ENCODE measurements at places on chromosomes 3 and 15. TPM values are rescaled to one million over a fixed set of nuclear protein-coding genes. Genes with fewer than 3 reads are reported as not detected.

GRCh38 chr3:113232342-113232741, 21.0 kb downstream of the BOC start:
- DNase-seq: no peak

- no peak for DNase-seq
Observed at GRCh38 chr15:89433686-89434085, 62.7 kb downstream of the RHCG start.

DNA sequence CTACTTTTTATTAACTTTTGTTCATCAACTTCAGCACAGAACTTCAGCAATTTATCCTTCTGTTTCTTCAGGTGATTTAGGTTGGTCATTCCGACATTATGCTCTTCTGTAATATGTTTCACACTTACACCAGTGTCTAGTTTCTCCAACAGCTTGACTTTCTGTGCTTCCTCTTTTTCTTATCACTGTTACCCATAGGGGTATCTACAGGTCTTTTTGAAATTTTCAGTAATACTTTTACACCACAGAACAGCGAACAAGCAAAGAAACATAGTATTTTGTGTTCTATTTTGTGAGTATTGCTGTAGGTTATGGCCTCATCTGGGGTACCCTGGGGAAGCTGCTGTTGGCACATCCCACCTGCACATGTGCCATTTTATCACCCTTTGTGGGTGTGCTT, 260.7 kb downstream of the NSUN3 start:
- no peak for DNase-seq

DNA sequence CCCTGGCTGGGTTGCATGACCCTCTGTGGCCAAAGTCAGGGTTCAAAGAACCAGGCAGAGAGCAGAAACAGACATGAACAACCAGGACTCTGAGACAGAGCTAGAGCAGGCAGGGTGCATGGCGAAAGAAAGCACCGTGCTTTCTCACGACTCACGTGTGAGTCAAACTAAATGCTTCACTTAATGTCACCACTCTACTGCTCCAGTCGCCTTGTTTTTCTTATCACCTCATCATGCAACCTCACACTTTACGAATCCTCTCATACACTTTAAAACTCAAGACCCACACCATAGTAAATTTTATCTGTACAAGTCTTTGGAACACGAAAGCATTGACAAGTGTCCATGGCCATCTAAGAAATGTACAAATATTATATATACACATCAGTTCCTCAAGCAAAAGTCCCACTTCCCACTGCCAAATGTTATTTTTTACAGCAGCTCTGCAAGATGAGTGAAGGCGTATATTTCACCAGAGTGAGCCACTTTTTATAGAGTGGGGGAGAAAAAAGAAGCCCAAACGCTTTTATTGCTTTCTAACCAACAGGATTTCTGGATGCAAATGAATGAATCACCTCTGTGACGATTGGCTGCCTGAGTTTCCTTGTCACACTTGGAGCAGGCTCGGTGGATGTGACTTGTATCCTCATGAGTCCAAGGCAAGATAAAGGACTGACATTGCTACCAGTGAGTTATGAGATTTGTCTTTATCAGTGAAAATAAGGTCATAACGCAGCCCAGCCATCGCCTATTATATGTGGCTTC, 16.0 kb upstream of the MEGF11 start:
- DNase-seq: no peak

- DNase-seq: no peak
Observed at GRCh38 chr3:124904835-124905492, 17.8 kb upstream of the ITGB5 start.

GRCh38 chr3:168707900-168708299, 612.2 kb upstream of the GOLIM4 start:
- no peak for DNase-seq

DNA sequence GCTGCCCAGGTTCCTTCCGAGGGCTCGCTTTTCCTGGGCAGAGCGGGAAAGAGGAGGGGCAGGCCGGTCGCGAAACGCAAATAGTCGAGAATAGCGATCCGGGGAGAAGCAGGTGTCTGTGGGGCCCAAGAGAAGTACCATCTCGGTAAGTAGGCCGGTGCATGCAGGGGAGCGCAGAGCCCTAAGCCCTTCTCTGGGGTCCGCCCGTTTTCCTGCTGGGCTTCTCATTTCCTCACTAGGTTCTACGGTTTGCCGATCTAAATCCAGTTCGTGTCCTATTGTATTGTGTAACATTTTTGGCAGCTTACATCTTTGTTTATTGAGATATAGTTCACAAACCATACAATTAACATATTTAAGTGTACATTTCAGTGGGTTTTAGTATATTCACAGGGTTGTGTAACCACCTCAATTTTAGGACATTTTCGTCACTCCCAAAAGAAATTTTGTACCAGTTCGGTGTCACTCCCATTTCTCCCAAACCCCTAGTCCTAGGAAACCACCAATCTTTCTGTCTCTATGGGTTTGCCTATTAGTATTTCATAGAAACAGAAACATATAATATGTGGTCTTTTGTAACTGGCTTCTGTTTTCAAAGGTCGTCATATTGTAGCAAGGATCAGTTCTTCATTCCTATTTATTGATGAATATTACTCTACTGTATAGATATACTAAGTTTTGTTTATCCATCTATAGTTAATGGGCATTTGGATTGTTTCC, 6.8 kb upstream of the TRIM69 start:
- DNase-seq: peak; percentile 69

GRCh38 chr15:72153269-72154000, 35.2 kb downstream of the SENP8 start:
- no peak for DNase-seq

- DNase-seq: peak; percentile 38
Observed at GRCh38 chr3:4828279-4829030, 150.8 kb upstream of the BHLHE40 start.

DNA sequence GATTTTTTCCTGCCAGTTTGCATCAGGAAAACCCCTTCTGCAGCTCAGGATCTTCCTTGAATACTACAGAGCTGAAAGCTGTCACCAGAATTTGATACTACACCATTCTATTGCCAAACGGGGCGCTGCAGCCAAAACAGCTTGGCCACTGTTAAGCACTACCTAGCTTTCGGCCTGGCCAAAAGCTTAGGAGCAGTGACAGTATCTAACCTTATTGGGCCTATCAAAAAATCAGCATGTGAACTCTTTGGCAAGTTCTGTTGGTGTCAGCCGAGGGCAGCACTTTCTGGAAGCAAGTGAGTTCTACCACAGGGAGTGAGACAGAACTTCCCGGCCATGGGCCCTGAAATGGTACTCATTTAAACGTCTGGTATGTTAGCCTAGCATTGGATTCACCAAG, 16.1 kb upstream of the GYG1 start:
- peak; percentile 79 for DNase-seq

DNA sequence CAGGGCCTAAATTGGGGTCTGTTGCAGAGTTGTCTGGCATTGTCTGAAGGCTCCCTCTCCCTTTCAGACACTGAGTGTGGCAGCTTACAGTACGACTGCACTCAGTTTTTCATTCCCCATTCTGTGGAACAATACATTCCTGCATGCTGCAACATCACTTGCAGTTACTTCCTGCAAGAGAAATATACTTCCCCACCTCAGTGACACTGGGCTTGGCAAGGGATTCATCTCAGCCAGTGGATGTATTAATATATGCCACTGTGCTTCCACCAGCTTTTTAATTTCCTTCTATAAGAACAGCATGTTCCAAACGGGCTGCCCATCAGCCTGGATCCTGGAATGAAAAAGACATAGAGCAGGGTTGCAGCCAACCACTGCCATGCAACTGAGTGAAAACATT, 23.1 kb downstream of the B3GALNT1 start:
- no peak for DNase-seq

GRCh38 chr3:51966922-51967383, 301 bp downstream of the PCBP4 start:
- no peak for DNase-seq

DNA sequence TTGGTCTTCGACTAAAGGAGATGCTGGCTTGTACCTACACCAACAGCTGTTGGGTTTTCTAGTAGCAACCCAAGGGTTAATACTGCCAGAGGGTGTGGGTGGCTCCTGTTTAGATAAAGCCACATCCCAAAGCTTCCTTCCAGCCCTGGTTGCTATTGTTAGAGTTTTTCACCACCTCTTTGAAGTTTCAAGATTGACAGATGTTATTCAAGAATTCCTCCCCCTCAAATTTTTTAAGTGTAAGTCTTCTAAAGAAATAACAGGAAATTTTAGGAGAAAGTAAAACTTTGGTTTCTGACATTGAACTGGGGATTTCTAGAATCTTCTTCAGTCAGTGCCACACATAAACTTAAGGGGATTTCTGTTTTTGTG, 60.9 kb downstream of the TGFBR2 start:
- DNase-seq: no peak

DNA sequence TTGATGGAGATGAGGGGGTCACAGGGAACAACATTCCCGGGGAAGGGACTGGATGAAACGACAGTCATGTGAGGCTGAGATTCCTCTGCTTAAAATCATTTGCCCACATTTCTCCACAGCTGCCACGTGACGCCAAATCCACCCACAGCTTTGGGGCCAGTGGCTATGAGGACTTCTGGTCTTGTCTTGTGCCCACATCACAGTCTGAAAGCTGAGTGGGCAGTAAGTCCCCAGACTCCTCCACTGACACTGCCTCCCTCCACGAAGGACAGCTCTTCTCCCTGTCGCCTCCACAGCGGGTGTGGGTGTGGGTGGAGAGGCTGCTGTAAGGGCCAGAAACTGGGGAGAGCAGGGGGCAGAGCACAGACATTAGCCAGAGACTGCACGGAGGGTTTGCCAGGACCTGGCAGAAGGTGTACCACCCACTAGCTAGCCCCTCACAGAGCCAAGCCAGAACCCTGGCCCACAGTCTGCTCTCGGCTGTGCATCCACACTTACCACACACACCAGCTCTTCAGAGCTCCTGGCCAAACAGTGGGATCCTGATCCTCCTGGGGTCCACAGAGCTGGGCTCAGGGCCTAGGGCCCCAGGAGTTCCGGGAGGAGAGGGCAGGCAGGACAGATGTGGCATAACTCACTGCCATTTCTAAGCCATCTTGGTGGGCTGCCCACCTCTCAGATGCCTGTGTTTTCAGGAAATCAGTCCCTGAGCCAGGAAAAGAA, 24.2 kb downstream of the RAB6B start:
- DNase-seq: no peak

- no peak for DNase-seq
Observed at GRCh38 chr3:131193641-131194238, 167.1 kb downstream of the NEK11 start.

DNA sequence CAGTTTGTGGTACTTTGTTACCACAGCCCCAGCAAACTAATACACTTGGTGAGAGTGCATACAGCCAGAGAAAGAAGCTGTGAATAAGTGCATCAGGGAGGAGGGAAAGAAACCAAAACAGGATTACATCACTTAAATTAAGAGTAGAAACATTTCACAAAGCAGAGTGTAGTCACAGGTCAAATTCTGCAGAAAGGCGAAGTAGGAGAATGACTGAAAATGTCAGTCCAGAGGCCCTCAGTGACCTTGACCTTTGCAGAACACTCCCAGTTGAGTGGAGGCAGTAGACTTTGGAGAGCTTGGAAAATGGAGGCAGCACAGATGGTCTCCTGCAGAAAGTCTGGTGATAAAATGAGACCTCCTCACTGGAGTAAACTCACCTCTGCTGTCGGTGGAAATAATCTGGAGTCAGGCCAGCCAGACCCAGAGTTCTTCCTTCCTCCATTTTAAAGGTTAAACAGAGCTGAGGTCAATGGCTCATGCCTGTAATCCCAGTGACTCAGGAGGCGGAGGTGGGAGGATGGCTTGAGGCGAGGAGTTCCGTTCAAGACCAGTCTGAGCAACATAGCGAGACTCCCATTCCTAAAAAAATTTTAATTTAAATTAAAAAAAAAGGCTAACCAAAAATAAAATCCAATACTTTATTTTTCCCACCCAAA, 5.0 kb downstream of the CD86 start:
- no peak for DNase-seq

DNA sequence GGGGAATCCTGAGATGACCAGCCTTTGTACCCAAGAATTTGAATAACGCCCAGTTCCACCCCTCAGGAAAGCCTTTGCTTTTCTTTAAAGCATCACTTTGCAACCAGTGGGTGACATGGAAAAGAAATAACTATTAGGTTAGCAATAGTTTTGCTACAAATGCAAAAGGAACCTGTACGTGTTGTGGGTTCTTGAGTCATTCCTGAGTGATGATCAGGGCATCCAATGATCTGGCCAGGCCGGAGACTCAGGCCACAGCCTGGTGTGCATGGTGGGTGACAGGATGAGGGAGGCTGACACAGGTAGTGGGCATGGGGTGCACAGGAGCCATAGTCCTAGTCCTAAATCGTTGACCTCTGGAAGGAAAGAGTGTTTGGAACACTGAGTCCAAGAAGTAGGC, 321.4 kb upstream of the IL12A start:
- DNase-seq: no peak

DNA sequence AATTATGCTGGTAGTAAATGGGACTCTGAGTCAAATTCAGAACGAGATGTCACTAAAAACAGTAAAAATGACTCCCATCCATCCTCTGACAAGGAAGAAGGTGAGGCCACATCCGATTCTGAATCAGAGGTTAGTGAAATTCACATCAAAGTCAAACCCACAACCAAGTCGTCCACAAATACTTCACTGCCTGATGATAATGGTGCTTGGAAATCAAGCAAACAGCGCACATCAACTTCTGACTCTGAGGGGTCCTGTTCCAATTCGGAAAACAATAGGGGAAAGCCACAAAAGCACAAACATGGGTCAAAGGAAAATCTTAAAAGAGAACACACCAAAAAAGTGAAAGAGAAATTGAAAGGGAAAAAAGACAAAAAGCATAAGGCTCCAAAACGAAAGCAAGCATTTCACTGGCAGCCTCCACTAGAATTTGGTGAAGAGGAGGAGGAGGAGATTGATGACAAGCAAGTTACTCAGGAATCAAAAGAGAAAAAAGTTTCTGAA, 15.1 kb upstream of the ZBTB47 start:
- no peak for DNase-seq

Gene PPARG
- polyA plus RNA-seq: 10.6 TPM

Gene ZNF774
- polyA plus RNA-seq: 3.1 TPM

Gene ROBO1
- polyA plus RNA-seq: 2.2 TPM

Gene ABHD2
- 112 TPM for polyA plus RNA-seq

Gene RAB6B
- 23.5 TPM for polyA plus RNA-seq

Gene INSYN1
- polyA plus RNA-seq: 137 TPM

Gene ACAN
- 0.08 TPM for polyA plus RNA-seq

Gene TMCO5A
- not detected for polyA plus RNA-seq

Gene RBP2
- polyA plus RNA-seq: 0.25 TPM

Gene CCDC33
- polyA plus RNA-seq: not detected

Gene FGF7
- polyA plus RNA-seq: 7.7 TPM

Gene CLDN16
- not detected for polyA plus RNA-seq

Measured in heart left ventricle (tissue), 16 donors.